GM12865 (cell line): ENCODE measurements at places on chromosomes 1 and 21.

DNA sequence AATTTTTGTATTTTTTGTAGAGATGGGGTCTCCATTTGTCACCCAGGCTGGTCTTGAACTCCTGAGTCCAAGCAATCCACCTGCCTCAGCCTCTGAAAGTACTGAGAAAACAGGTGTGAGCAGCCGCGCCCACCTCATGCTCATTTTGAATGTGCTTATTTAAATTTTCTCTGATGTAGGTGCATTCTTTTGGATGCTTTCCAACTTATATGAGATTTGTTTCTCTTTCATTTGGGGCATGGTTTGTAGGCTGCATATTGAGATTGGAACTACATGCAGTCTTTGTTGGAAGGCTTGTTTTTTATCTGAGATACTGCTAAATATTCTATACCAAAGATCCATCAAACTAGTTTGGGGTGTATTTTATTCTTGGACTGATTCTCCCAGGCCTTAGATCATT is 81.0 kb upstream of the IVNS1ABP start:
- peak; percentile 73 for DNase-seq

DNA sequence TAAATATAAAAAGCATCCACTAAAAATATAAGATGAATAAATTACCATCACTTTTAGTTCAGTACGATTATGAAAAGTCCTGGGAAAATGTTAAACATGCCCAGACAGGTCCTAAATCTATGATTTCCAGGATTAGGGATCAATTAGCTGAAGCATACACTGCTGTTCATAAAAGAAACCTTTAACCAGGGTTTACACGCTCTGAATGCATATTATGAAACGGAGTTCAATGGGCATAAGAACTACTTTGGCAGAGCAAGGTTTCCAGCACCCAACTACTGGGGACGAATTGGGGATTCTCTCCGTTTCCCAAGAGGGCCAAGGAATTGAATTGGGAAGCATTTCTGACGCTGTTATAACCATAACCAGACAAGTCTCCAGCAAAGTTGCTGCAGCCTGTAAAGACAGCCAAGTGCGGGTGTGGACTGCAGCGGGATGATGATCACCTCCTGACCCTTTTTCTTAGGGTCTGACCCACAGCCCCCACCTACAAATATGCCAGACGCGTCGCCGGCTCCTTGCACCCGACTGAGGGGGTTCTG is 1.6 kb downstream of the SLC30A1 start:
- no peak for DNase-seq

DNA sequence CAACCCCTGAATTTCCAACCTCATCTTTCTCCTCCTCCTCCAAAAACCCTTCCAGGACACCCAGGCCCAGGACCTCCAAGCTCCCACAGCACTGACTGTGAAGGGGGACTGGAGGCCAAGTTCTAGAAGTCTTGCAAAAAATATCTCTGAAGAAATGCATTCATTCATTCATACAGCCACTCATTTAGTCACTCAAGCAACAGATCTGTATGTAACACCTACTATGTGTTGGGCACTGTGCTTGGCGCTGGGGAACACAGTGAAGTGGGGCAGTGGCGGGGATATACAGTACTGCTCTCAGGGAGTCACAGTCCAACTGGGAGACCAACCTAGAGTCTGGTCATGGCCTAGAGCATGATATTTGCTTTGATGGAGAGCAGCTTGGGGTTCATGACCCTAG is 15.3 kb upstream of the TNFRSF1B start:
- DNase-seq: no peak

DNA sequence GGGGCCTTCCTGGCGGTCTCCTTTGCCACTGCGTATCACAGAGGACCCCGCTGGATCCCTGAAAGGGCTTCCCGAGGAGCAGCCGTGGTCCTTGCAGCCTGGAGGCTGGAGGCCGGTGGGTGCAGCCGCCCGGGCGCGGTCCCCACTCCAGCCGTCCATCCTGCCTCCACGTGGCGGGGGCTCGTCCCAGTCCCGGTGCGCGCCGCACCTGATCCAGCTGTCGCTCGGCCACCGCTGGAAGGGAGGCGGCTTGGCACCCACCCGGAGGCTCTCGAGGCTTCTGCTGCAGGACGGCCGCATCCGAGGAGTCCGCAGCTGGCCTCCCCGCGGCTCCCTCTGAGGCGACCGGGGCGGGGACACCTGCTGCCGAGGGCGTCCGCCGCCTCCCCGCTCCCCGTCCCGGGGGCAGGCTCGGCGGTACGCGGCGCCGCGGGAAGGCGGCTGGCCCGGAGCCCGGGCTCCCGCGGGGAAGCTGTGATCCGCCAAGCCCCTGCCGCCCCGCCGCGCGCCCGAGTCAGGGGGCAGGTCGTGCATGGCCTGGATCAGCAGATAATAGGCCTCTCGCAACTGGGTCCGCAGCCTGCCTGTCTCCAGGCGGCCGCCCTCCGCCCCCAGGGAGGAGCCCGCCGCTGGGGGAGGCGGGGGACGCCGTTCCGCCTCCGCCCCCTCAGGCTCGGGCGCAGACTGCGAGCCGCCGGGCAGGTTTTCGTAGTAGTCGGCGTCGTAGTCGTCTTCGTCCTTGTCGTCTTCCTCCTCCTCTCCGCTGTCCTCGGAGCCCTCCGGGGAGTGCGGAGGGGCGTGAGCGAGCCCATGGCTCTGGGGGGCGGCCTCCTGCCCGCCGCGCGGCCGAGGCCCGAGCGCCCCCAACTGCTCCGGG is at the start of gene SYDE2:
TSS of gene SYDE2 (minus strand) at position 554 of the 877 bp plus-strand sequence. CDS start at position 534, 20 bp downstream.
- DNase-seq: peak; percentile 88

GRCh38 chr1:48610628-48611542 is 138.9 kb upstream of the SPATA6 start:
- DNase-seq: no peak

- no peak for DNase-seq
These were observed 8.2 kb upstream of the SSX2IP start for GRCh38 chr1:84698151-84699110.

GRCh38 chr1:84888753-84889152 is 4.3 kb downstream of the LPAR3 start:
- no peak for DNase-seq

DNA sequence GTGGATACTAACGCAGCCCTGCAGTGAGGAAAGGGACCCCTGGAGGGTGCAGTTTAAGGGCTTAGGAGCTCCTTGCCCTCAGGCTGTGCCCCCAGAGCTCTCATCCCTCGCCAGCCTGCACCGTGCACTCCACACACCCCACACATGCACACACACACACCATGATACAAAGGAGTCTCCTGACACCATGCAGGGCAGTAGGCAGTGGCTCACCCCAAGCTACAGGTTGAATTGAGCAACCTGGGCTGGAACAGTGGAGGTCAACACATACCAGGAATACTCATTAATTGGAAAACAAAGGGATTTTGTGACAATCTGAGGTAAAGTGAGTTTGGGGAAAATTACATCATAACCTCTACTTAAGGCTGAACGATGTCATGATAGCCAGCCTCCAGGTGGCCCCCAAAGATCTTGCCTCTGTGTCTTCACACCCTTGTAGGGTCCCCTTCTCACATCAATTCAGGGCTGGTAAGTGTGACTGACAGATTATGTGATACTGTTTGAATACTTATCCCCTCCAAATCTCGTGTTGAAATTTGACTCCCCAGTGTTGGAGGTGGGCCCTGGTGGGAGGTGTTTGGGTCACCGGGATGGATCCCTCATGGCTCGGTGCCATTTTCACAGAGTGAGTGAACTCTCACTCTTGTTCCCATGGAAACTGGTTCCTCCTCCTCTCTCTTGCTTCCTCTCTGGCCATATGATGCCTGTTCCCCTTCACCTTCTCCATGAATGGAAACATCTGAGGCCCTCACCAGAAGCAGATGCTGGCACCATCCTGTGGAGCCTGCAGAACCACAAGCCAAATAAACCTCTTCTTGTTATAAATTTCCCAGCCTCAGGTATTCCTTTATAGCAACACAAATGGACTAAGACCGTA is 111.0 kb upstream of the RAB4A start:
- no peak for DNase-seq

GRCh38 chr1:93148001-93148400 is 32.2 kb downstream of the TMED5 start:
- no peak for DNase-seq

GRCh38 chr1:165371588-165372225 is 15.2 kb upstream of the LMX1A start:
- DNase-seq: no peak

GRCh38 chr1:36612881-36613280 is 130.2 kb upstream of the CSF3R start:
- DNase-seq: no peak

DNA sequence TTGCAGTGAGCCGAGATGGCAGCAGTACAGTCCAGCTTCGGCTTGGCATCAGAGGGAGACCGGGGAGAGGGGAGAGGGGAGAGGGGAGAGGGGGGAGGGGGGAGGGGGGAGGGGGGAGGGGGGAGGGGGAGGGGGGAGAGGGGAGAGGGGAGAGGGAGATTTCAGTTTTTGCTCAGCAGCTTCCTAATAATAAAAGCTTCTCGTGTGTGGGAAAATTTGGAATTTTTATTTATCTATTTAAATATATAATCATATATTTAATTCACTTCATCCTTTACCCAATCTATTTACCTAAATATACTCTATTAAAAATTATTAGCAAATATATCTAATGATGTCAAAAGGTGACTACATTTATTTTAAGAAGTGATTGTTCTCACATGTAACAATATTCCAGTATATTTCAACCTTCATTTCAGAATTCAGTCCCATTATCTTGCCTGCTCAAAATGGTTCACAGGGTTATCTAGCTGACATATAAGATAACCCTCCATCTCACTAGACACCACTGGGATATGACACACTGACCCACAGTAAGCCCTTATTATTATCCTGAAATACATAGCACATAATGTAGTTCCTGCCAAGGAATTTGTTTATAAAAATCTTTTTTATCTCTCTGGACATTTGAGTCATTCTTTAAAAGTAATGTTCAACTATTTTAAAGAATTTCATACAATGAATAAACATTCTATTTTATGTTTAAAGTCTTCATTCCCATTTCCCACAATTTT is 105.9 kb downstream of the GPATCH2 start:
- no peak for DNase-seq

DNA sequence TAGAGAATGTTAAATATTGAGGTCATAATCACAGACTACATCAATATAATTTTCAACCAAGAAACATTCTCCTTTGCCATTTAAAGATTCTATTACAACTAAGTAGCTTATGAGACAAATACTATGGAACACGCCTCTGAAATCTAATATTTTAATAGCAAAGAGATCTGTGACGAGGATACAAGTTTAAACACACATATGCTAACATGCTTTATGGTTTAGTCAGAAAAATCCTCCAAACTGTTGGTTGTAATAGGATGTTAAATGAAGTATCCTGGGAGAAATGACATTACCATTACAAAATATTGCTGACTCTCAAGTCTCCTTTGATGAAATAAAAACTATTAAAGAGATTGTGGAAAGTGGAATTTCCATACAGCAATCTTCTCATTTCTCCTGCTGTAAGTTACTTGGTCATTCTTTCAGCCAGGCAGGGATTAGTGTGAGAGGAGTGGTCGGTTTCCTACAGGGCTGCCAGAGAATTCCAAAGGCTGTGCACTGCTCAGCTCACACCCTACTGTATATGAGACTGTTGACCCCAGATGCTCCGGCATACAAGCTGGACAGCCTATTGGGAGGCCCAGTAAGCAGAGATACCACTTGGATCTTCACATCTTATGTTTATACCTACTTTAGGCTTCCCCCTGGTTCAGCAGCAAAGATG is 26.6 kb downstream of the SCYL3 start:
- no peak for DNase-seq

DNA sequence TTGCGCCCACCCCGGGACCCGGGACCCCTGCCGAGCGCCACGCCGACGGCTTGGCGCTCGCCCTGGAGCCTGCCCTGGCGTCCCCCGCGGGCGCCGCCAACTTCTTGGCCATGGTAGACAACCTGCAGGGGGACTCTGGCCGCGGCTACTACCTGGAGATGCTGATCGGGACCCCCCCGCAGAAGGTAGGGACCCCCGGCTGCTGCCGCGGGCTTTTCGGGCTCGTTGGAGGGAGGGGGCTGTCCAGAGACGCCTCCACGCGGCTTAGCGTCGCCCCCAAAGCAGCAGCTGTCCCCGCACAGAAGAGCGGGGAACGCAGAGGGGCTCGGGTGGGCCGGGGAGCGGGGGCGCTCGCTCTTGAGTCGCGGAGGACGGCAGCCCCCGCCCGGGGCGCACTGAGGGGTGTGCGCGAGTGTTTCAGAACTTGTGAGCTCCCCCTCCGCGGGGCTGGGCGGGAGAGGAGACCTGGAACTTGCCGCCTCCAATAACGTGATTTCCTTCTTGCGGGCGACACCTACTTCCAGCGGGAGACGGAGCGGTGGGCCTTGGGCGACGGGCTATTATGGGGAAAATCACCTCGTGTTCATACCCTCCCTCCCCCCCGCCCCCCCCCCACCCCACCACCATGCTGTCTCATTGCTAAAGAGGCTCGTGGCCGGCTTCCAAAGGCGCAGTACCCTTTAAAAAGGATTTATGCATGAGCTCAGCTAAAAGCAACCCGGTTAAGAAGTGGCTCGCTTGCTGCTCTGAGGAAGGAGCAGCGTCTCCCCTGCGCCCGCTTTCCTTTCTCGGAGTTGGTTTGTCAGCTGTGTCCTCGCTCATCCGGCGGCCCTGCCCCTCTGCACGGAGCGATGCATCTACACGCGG is 664 bp downstream of the BACE2 start:
- DNase-seq: peak; percentile 15

GRCh38 chr1:207321790-207322645 is 540 bp downstream of the CD55 start:
- peak; percentile 52 for DNase-seq
